ENCODE measurements at places on chromosomes 1 and 21.

GRCh38 chr1:201535046-201535918 lies 3.6 kb upstream of the NAV1 start:
- DNase-seq, result no peak

DNA sequence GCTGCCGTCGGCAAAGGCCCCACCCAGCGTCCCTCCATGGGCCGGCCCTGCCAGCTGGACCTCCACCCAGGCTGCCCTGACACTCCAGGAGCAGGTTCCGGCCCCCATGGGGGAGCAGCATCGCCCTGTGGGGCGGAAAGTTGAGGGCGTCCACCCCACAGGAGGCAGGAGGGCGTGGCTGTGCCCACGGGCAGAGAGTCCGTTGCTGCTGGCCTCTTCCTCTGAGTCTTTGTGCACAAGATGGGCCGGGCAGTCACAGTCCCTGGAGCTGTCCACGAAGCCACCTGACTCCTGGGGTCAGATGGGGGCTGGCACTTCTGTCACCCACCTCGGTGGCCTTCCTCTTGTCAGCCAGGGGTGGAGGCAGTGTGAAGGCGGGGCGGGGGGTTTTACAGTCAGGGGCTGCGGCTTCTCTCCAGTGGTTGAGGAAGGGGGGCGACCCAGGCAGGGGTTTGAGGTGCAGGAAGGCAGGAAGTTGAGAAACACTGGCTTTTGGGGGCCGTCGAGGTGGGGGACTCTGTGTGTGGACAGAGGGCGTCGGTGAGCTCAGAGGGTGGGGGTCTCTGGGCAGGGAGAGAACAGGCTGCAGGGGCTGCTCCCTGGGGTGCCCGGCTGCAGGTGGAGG lies 67.2 kb upstream of the TTC34 start:
- no peak for DNase-seq

GRCh38 chr1:6534248-6534822 lies 20.0 kb downstream of the NOL9 start:
- DNase-seq, result no peak

GRCh38 chr1:171188388-171189266 lies 3.5 kb downstream of the FMO2 start:
- DNase-seq, result peak; percentile 60

- DNase-seq, result no peak
These were observed 2.7 kb upstream of the PRXL2B start for GRCh38 chr1:2583871-2584351.

- no peak for DNase-seq
These were observed 5.7 kb upstream of the GNL2 start for GRCh38 chr1:37601441-37601840.

DNA sequence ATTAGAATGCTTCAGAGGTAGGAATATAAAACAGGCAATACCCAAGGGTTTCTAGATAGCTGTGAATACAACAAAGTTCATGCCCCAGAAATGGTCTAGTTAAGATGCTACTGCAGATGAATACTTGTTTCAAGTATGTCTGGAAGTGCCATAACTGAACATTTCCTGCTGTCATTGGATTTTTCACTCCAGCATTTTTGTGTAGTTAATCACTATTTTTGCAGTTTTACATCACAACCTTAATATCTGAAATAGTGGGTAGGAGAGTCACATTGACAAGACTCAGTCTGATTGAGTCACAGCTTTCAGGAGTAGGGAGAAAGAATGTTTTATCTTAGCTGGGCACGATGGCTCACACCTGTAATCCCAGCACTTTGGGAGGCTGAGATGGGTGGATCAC lies 126.4 kb upstream of the C1orf21 start:
- DNase-seq, result no peak

GRCh38 chr21:39908265-39908923 lies 41.2 kb downstream of the PCP4 start:
- no peak for DNase-seq

GRCh38 chr1:201488830-201489589 lies 17.9 kb downstream of the CSRP1 start:
- no peak for DNase-seq

DNA sequence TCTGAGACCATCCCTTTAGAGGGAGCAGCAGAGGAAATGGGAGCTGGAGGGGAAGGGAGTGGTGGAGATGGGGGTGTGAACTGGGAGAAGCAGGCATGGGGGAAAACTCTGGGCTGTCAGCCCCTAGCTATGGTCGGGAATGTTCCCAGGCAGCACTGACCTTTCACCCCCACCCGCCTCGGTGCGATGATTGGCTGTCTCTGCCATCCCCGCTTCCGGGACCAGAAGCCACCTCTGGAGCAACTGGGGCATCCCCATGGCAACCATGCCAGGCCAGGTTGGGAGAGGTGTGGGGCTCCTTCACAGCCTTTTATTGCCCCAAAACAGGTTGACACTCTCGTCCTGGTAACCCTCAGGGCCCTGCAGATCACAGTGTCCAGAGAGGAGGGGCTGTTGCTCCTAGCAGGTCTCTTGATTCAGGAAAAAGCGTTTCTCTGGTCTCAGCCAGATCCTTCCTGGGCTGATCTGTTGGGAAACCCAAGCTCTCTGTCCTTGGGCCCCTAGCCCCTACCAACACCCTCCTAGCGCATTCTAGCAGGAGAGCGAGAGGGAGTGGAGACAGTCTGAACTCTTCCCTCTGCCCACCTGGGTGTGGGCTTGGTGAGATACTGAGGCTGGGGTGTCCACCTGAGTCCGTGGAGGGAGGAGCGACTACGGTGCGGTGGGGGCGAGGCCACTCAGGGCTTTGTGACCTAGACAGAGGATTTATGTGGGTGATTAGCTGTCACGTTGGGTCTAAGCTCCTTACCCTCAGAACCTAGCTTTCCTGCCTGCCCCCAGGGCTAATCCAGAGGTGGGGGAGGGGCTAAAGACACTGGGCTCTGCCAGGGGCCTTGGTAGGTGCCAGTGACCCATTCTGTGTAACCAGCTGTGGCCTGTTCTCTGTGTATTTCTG lies 12.2 kb upstream of the SLC6A9 start:
- DNase-seq, result no peak

GRCh38 chr1:174225499-174226204 lies 66.3 kb downstream of the RABGAP1L start:
- no peak for DNase-seq

GRCh38 chr1:183885142-183885735 lies 80.3 kb downstream of the RGL1 start:
- DNase-seq, result no peak

- DNase-seq, result no peak
These were observed 60.9 kb downstream of the SLX9 start for GRCh38 chr21:45000637-45001133.

DNA sequence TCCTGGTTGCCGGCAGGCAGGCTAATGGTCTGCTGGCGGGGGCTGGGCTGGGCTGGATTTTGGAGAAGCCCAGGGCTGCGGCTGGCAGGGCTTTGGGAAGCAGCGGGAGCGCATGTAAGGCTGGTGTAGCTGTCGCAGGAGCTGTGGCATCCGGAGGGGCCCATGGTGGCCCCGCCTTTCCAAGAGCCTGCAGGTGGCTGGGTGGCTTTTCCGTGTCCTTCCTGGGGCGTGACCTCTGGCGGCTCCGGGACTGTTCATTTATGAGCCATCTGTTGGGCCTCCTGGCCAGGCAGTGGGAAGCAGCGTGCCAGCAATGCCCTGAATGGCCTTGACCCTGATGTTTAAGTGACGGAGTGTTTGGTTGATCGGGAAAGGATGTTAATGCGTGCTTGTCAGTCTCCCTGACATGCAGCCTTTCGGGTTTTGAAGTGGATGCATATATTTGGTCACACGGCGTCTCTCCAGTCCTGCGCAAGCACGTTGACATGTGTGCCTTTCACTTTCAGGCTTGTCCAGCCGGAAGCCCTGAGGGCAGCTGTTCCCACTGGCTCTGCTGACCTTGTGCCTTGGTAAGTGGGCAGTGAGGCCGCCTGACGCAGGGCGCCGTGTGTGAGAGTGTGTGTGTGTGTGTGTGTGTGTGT lies 38.5 kb downstream of the AGPAT3 start:
- no peak for DNase-seq

DNA sequence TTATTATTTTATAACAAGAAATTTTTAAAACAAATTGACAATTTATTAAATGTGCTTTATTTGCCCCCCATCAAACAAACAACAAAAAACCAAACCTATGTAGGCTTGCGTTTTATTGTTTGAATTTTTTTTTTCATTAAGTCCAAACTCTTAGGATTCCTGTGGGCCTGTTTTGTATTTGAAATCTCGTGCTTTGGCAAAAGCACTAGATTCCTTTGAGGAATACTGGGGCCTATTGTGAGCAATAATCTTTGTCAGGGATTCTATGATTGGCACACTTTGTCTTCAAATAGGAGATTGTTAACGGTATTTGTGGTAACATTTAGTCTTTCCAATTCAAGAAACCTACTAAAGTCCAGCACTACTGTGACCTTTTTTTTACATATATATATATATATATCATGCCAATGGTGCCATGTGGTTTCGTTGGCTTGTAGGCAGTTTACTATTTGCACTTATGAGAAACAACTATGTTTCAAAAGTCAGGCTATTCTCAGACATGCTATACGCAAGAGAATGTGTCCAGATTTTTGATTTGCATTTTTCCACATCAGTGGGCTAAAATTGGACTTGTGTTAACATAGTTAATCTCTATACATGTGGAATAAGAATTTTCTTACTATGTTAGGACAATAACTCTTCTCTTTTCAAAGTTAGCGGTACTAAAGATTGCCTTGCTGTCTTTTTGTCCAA lies 70.4 kb upstream of the GREM2 start:
- DNase-seq, result no peak

GRCh38 chr21:35024513-35024912 lies 24.6 kb downstream of the RUNX1 start:
- DNase-seq, result no peak

GRCh38 chr1:8818325-8818775 lies 910 bp upstream of the RERE start:
- DNase-seq, result peak; percentile 40

GRCh38 chr1:94773931-94774422 lies 46.2 kb upstream of the SLC44A3 start:
- no peak for DNase-seq

DNA sequence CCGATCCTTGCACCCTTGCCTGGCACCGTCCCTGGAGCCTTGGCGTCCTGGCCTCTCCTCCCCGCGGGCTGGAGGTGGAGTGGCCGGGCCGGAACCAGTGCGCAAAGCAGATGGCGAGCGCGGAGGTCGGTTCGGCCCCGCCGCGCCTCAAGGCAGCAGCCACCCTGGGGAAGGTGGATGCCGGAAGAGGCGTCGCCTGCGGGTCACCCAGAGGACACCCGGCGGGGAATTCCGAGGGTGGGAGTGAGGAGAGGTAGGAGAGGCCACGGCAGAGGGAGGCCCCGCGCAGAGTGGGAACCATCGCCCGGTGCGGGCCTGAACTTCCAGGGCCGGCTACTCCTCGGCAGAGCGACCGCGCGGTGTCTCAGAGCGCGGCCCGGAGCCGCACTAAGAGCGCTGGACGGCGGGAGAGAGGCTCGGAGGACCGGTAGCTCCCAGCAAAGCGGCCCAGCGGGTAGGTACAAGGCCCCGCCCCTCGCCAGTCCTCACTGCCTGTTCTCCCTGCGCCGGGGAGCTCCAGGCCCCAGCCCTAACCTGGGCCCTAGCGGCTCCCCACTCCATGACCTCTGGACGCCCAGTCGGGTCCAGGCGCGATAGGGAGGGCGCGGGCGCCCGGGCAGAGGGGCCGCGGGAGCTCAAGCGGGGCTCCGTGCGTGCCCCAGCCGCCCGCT lies at the start of gene RNF207:
RNF207 (plus strand) TSS at position 271 of the 671 bp plus-strand sequence. CDS start 417 bp downstream, outside the sequence.
- DNase-seq, result peak; percentile 83

GRCh38 chr1:34973326-34973725 lies 11.8 kb downstream of the TMEM35B start:
- DNase-seq, result no peak

GRCh38 chr1:186066411-186066810 lies 308.6 kb downstream of the TPR start:
- DNase-seq, result no peak

DNA sequence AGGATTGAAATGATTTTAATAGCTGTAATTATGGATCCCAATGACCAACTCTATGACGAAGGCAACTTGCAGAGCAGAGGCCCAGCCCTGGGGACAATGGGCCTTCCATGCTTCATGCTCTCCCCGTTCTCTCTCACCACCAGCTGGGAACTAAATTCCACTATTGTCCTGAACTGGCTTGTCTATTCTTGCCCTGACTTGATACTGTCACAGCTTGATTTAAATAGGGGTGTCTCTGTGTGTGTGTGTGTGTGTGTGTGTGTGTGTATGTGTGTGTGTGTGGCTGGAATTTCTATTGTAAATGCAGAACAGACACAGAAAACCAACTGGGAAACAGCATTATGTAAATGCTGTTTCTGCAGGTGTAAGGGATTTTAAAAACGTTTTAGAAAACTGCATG lies 57.0 kb downstream of the SLC22A15 start:
- no peak for DNase-seq

DNA sequence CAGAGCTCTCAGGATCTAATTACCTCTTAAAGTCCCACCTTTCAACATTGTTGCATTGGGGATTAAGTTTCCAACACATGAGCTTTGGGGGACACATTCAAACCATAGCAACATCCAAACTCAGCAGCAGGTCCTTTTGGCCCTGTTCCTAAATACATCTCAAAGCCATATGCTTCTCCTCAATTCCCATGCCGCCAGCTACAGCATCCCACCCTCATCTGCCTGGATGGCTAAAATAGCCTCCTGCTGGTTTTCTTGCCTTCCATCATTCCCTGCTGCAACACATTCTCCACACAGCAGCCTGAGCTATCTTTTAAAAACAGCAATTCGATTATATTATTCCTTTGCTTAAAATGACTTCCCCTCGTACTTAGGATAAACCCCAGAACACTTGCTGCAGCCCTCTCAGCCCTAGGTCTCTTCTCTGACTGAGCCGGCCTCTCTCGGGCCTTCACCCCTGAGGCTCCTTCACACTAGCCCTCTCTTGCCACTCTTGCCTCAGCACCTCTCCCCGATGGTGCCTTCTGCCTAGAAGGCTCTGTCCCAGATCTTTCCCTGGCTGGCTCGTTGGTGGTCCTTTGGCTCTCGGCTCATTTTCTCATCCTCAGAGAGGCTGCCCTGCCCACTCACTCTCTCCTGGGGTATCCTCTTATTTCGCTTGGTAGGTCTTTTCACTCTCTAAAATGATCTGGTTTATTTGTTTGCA lies 16.5 kb downstream of the MYBPH start:
- no peak for DNase-seq

GRCh38 chr21:46437096-46437498 lies 21.6 kb upstream of the DIP2A start:
- DNase-seq, result no peak
